ENCODE measurements at places on chromosomes 7 and 10.

DNA sequence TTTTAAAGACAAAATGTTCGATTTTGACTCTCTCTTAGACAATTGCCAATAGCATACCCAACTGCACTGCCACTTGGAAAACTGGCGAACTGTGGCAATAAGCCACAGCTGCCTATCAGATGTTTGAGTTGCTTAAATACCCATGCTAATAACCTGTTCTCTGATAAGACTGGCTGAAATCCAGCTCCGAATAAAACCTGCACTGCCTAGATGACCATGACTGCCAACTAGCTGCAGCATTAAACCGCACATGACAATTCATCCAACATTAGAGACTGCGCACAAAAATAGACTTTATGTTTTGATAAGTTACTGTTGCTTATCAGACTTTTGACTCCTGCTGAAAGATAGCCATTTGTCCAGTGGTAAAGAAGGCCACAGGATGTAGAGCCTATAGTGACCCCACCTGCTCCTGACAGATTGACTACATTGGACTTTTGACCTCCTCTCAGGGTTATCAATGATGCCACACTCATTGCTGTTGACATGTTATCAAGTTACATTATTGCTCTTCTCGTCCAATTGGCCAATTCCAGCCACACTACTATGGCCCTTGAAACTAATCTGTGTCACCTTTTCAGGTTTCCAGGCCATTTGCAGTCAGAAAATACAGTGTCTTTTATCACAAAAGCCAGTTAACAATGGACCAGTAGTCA, 299.0 kb downstream of the HGF start:
- DNase-seq: no peak

- no peak for DNase-seq
Observed at GRCh38 chr10:68082872-68083271, 7.8 kb upstream of the HERC4 start.

DNA sequence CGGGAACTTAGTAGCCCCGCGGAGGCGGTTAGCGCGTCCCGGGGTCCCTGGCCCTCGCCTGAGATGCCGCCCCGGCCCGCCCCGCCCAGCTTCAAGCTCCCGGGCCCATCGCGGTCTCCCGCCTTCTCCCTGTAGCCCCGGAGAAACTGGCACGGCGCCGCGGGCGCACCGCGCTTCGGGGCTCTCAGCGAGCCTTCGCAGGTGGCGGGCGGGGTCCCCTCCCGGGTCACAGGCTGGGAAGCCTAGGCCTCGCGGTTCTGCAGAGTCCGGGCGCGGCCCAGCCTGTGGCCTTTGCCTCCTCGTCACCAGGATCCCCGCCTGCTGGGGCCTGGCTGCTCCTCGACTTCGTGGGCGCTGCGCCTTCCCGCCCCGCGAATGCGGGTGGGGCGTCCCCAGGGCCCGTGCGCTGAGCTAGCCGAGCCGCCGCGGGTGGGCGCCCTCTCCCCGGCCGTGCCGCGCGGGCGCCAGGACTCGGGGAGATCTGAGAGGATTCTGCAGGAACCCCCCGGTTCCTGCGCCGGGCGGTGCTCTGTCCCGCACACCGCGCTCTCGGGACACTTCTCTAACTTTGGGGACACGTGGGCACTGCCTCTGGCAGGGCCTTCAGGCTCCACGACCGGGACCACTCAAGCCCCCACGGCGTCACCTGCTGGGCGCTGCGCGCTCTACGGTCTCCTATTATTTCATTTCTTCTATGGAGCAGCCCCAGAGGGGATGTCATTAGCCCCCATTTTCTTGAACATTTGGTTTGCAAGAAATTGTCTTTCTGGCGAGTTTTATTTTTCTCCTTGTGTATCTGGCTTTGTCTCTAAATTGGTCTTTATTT, 682 bp upstream of the RGS10 start:
- peak; percentile 48 for DNase-seq

GRCh38 chr7:128530855-128531104, 54.2 kb downstream of the METTL2B start:
- peak; percentile 9 for DNase-seq

DNA sequence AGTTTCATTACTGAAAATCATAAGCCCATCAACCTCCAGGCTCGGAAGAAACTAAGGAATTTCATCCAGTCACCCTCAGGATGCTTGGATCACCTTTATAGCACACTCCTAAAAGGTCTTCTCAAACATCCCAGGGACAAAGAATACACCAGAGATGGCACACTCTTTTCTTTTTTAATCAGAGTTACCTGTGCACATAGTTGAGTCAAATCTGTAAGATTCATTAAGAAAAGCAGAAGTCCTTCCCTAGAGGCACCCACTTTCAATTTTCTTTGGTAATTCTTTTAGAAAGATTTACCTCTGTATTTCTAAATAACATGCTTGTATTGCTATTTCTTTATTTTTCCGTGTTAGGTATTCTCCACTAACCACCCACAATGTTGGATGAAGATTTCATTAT, 50.6 kb upstream of the IL6 start:
- DNase-seq: no peak
